ENCODE measurements at places on chromosomes 7 and 10.

DNA sequence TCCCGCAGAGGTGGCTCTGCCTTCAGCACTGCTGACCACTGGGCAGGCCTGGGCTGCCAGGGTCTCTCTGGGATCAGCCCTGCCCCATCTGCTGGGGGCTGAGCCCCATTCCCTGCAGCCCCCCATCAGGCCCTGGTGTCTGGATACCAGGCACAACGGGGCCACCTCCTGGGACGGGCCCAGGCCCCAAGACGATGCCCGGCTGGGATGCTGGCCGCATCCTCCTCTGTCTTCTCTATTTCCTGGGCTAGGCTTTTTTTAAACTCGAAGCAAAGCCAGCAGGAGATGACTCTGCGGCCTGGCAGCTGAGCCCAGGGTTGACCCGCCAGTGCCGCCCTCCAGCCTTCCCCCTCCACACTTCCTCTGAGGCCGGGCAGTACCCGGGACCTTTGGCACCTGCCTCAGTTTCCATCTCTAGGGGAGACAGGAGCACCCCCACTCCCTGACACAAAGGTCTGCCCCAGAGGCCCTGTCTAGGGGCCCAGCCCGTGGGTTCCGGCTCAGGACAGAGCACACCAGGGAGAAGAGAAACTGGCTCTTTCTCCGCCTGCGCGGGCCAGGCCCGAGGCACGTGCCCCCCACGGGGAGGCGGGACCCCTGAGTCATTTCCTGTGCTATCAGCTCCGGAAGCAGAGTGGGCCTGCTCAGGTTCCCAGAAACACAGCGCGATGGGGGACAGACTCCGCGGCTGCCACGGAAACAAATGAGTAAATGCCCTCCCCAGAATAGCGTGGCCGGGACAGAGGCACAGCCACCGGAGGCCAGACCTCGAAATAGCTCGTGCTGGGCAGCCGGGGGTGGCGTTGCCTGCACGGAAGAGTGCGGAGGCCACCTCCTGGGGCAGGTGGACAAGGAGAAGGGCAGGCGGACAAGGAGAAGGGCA, 84.6 kb upstream of the PDGFA start:
- DNase-seq = peak; percentile 43

DNA sequence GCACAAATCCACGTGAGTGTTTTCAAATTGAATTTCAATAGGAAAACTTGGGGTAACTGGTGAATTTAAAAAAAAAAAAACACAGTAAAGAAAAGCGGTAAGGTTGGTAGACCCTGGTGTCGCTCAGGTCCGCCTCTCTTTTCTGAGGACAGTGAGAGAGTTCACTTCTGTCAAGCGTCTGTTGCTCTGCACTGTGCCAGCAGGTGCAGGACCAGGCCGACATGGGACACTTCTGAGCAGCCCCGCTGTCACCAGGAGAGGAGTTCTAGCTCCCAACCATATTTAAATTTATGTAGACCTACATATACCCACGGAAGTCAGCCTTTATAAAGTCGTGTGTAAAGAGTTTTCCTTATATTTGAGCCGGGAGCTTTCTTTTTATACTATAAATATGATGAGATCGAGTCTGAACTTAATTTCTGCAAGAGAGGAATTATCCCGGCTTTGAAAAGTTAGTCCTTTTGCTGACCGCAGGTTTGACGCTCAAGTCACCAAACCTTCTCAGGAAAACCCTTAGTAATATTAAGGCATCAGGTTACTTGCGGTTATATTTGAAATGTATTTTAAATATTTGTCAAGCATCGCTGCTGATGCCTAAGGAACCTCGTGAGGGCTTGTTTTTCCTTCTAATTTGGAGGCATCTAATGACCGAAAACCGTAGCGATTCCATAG, 531 bp downstream of the IKZF1 start:
- no peak for DNase-seq

GRCh38 chr7:92835261-92835850, 1.0 kb downstream of the CDK6 start:
- peak; percentile 48 for DNase-seq

- no peak for DNase-seq
Measured at GRCh38 chr10:115649217-115649616, 556.1 kb downstream of the ATRNL1 start.

DNA sequence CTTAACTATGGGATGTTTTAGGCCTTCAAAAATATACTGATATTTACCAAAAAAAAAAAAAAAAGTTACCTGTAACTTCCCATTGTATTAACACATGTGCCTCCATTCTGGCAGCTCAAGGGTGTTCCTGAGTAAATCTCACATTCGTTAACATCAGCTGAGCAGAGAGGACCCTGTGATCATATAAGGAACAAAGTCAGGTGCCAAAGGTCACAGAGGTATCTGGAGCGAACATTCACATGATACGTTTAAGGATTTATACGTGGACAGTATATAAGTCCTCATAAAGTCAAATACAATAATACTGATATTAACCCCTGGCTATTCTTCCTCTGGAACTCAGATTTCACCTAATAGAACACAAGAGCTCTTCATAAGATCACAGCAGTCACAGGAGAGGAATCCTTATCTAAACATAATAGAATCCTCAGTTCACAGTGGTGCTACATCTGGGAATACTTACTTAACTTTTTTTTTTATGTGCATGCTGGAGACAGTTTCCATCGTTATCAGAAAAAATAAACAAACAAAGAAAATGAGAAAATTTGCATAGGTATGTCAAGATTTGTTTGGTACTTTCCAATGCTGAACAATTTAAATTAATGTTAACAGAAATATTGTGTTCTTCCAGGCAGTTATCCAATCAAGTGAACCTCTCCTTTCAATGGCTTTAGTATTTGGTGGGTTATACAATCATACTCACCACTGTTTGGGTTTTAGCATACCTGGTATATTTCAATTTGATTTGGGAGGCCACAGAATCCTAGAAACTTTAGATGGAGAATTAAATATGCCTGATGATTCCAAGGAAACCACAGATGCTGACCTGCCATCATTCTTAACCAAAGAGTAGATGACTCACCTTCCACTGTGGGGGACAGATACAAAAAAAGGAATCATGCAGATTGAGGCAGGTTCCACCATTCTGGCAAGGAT, 6.6 kb downstream of the CUBN start:
- no peak for DNase-seq

DNA sequence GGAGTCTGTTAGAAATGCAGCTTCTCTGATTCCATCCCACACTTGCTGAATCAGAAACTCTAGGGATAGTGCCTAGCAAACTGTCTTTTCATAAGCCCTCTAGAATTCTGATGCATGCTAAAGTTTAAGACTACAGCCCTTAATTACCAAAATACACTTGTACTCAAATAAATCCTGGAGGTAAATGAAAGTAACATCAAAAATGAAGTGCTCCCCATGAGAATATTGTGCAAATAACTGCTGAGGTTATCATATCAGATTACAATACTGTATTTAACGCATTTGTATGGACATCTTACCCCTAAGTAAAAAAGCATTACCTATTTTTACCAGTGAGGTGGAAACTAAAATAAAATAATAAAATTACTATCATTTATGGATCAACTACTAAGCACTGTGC, 104.7 kb downstream of the CHCHD3 start:
- DNase-seq = no peak
